ENCODE measurements at places on chromosomes 12 and 14.

GRCh38 chr14:57632649-57633048, 139.0 kb upstream of the CCDC198 start:
- DNase-seq, result peak; percentile 57

- DNase-seq, result no peak
Measured at GRCh38 chr12:131684015-131684725, 26.7 kb upstream of the SFSWAP start.

DNA sequence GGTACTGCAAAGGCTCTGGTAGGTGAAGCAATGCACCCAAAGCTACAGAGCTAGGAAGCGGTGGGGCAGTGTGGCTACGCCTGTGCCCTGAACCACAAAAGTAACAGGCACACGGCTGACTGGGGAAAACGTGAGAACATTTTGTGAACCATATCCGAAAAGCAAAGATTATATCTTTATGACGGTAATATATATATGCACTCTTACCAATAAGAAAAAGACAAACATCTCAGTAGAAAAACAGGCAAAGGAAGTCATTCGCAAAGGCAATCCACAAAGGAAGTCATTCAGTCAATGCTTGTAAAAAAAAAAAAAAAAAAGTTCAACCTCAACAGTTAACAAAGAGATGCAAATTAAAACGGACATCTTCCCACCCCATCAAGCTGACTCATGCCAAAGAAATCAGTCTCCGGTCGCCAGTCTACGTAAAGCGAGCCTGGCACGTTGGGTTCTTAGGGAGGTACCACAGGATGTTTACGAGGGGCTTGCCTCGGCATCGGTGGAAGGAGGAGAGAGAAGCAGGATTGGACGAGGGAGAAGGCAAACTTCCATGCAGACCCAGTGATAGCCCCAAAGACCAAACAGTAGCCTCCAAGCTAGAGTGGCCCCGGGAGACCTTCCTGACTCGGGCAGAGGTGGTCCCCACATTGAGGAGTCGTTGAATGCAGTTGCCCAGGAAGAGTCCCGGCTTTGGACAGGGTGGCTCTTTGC, 39.4 kb upstream of the PPP2R5C start:
- DNase-seq, result peak; percentile 68

DNA sequence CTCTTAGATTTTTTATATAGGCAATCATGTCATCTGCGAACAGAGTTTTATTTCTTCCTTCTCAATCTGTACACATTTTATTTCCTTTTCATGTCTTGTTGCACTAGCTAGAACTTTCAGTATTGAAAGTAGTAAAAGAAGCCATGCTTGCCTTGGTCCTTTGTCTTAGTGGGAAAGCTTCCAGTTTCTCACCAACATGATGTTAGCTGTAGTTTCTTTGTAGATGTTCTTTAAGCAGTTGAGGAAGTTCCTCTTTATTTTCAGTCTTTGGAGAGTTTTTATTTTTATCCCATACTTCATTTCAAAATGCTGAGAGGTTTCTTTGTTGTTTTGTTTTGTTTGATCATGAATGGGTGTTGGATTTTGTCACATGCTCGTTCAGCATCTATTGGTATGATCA, 12.7 kb upstream of the RIMKLB start:
- peak; percentile 32 for DNase-seq

DNA sequence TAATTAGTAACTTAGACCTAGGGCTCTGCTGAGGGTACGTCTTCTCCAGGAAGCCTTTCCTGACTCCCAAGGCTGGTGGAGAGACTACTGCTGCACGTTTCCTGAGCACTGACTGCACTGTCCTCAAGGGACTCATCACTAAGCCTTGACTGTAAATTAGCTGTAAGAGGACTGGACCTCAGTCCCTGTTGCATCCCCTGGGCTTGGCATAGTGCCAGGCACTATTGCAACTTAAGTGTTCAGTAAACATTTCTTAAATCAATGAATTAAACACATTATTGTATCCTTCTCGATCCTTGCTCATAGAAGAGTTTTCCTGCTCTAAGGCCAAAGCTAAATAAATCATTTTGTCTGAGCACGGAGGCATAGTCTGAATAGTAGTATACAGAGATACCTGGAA, 31.9 kb upstream of the IFNG-AS1 start:
- no peak for DNase-seq

- DNase-seq, result no peak
Measured at GRCh38 chr12:27428466-27428865, 18.1 kb upstream of the SMCO2 start.

DNA sequence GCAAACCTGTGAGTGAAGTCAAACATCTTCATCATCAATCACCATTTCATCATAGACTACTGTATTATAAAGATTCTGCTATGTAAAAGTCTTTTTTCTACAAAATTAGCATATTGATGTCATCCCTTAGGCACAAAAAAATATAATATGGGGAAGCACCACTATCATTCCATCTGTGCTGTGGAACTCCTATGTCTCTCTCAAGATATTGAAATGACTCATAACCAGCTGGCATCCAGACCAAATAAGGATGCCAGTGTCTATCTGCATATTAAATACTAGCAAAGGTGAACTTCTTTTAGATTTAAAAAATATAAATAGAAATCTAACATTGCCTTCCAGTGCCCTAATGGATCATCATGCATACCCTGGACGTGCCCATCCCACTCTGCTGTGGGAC, 17.9 kb upstream of the DCAF5 start:
- DNase-seq, result no peak

DNA sequence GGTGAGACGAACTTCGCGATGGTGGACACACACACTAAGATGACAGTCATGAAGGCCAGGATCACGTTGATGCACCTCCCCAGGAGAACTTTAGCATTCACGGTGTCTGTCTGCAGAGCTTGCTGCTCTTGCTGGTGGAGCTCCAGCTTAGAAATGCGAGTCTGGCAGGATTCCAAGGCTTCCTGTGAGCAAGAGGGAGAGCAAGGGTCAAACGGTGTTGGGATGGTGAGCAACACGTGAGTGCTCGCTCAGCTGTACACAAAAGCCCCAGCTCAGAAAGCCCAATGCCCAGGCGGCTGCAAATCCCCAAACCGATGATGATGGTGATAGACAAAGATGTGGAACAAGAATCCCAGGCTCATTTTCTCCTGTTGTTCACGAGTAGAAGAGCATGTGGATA, 78.8 kb downstream of the TMCC3 start:
- DNase-seq, result no peak

DNA sequence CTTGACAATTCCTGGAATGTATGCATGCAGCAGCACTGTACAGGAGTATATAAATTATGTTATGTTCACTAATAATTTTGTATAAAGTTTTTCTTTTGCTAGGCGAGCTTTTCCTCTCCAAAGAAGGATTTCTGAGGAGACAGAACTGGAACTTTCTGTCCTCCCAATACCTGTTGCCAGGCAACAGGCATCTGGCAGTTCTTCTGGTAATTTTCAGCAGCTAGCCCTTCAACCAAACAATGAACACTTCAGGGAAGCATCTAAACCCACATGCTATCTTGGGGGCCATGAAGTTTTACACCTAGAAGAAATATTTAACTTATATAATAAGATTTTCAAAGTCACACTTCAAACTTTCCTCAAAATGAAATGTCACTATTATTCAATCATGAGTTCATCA, 162.9 kb upstream of the SYT10 start:
- DNase-seq, result no peak

- DNase-seq, result peak; percentile 67
Measured at GRCh38 chr14:75333606-75334548, 55.2 kb downstream of the FOS start.

GRCh38 chr14:102793531-102794328, 16.5 kb downstream of the TRAF3 start:
- DNase-seq, result peak; percentile 29

DNA sequence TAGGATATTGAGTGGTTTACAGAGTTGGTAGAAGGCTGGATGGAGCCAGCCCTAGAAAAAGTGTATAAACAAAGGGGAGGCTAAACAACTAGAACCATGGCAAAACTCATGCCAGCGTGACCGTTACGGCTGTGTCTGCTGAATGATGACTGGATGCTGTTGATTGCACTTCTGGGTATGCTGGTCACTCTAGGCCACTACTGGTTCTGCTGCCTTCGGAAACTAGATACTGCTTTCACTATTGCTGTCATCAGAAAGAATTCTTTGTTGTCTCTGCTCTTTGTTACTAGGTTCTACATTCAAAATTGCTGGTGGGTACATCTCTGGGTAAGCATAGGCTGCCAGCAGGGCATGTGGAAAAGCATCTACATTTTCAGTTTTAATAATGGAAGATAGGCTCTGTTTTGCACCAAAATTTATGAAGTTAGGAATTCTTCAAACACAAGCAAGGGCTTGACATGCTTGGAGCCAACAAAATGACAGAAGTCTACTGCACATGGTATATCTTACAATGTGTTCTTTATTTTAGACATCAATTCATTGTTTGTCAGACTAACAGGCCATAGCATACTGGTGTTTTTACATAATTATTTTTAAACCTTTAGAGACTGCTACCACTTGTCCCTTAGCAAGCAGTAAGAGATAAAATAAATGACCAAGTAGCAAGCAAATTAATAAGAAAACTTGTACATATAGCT, 15.4 kb downstream of the MON2 start:
- no peak for DNase-seq

- DNase-seq, result no peak
Measured at GRCh38 chr12:130795906-130796305, 43.1 kb downstream of the STX2 start.

- DNase-seq, result no peak
Measured at GRCh38 chr12:58882826-58883225, 37.5 kb downstream of the LRIG3 start.

DNA sequence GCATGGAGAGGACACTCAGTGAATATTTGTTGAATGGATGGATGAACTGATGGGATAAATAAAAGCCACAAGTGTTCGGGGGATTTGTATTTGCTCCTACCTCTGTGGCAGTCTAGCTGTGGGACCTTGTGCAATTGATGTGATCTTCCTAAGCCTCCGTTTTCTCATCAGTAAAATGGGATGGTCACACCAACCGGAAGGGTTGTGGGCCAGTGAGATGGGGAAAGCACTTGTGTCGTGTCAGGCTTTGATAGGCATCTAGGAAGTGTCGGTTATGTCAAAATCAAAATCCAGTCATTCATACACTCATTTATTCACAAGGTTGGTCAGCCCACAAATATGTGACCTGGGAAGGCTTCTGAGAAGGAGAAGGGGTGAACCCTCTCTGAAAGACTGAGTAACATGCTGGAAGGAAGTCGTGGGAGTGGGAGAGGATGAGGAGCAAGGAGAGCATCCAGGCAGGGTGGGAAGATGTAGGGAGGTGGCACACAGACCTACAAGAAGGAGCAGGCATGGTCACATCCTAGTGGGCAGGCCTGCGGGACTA, 7.8 kb upstream of the SERPINA9 start:
- no peak for DNase-seq

Measured in MV-4-11 (cell line).